Trophoblast cell (in vitro differentiated cells and primary cell): ENCODE measurements at places on chromosomes 6 and 20.

- DNase-seq: peak; percentile 55
These were observed 68.2 kb upstream of the EYA2 start for GRCh38 chr20:46826343-46826984.

- no peak for DNase-seq
These were observed 112.5 kb downstream of the EDN3 start for GRCh38 chr20:59412875-59413284.

- DNase-seq: no peak
These were observed 43.9 kb upstream of the PLCB4 start for GRCh38 chr20:9025011-9025410.

DNA sequence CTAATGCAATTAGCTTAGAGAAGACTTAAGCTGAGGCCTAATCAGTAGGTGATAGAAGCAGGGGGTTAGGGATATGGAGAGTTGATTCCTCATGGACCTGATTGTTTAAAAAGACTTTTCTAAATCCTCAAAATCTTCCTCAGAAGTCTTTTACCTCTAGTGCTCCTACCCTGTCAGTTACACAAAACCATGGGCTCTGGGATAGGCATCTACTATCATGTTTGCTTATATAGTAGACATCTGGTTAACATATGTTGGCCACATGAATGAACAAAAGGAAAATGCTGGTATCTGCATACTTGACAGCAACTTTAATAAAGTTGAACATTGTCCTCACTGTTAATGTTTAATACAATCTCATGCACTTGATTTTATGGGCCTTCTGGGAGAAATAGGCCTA lies 61.5 kb upstream of the FKBP1C start:
- no peak for DNase-seq

DNA sequence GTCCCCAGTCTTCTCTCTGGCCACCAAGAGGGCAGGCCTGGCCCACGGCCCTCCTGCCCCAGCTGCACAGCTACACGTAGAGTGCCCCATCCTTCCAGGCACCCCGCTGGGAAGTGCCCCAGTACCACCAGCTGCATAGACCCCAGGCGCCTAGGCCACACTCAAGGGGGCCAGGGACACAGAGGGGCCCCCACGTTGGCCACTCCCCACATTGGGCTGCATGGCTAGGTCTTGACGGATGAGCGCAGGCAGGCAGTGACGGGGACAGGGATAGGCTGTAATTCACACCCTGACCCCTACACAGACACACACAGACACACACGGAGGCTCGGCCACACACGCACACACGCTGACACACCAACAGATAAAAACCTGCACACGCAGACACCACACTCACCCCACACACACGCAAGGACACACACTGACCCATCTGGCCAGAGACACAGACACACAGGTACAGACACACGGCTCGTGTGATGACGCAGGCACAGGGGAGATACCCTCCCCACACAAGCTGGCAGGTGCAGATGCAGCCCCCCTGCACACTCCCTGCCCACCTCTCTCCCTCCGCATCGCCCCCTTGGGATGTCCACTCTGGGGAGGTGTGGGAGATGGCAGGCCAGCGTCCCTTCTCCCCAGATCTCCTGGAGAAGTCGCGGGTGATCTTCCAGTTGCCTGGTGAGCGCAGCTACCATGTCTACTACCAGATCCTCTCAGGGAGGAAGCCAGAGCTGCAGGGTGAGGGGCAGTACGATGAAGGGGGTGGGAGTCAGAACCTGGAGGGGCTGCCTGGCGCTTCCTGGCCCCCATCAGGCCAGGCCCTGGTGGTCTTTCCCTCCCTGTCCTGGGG lies 30.0 kb downstream of the MYH7B start:
- DNase-seq: no peak

GRCh38 chr6:89611666-89612065 lies 26.9 kb downstream of the LYRM2 start:
- DNase-seq: no peak

DNA sequence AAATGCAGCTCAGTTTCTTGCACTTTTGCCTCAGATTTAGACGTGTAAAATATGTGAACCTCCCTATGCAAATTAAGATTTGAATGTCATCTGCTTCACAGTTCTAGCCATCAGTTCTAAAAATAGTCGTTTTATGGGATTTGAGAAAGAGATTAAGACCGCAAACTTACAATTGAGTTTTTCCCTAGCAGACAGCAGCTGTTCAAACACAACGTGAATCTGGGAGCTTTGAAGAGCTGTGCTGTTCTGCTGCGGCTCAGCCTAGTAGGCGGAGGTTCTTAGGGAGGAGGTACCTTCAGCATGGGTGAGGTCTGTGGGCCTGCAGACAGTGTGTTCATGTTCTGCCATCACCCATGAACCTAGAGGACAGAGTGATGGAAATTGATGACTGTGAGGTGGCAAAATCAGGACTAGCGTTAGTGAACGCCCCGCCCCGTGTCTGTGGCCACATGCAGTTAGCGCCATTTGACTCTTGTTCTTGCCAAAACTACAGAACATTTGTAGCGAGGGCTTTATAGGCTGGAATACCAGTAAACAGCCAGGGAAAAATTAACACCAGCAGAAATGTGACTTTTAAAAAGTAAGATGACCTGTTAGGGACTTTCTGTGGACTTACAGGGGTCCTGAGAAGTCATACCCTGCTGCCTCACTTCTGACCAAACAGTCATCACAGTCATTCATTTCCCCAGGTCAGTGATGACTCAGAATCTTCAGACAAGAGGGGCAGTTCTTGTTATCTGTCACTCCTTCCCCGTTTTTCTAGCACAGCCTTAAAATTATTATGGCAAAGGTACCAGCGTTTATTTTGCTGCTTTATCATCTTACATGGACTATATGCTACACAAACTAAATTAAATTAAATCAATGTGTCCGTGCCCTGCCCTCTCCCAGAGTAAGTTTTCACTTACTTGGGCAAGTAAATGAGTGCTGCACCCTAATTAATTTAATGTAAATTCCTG lies 84.3 kb upstream of the TMEM181 start:
- DNase-seq: no peak

- peak; percentile 87 for DNase-seq
These were observed 198.8 kb upstream of the PREP start for GRCh38 chr6:105601541-105602236.

- DNase-seq: no peak
These were observed 947.7 kb upstream of the ADGRB3 start for GRCh38 chr6:67687396-67687795.
